Stimulated activated CD4-positive, alpha-beta T cell treated with anti-CD3 and anti-CD28 coated beads, Interleukin-1b, Interleukin-23, amount 100 ng/mL, for 4 hours (primary cell): ENCODE measurements at places on chromosomes 6 and 20.

DNA sequence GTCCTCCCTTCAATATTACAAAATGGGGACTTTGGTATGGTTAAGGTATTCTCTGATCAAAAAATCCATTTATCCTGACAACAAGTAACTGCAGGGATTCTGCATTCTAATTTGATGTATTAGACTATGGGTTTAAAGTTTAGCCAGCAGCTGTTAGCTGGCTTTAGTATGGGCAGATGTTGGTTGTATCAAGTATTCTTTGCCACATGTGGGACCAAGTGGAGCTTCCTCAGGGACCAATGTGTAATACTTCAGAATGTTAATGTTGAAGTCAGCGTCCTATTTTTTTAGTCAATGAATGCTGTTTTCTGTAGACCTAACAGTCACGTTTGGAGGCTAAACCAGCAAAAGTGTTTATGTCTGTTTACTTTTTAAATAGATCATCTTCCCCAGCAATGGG is 41.4 kb downstream of the MOXD1 start:
- DNase-seq: no peak

DNA sequence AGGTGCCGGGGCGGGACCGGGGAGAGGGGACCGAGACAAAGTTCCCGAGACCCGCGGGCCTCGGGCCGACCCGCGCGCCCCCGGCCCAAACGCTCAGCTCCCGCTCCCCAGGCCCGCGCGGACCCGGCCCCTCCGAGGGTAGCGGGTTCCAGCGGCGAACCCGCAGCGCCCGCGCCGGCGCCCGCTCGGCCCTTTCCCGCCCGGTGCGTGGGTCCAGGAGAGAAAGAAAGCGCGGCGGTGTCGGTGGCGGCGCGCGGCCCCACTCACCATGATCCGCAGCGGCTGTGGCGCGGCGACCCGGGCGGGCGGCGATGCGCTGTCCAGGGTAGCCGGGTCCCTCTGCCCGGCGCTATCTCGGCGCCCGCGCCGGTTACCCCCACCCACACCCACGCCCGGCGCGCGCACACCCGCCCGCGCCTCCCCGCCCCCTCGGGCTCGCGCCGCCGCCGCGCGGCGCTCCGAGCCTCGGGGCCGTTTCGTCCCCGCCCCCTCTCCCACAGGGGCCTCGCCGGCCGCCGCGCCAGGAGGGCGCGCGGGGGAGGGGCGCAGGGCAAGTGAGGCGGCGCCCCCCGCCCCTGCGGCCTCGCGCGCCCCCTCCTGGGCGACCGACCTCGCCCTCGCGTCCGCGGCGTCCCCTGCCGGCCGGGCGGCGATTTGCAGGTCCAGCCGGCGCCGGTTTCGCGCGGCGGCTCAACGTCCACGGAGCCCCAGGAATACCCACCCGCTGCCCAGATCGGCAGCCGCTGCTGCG is at the start of gene ELOVL2:
ELOVL2 (minus strand) TSS at position 345 of the 751 bp plus-strand sequence; CDS start at position 270, 75 bp downstream.
- DNase-seq: no peak

GRCh38 chr6:162109480-162110050 is 618.0 kb downstream of the PRKN start:
- no peak for DNase-seq

GRCh38 chr6:112501705-112502104 is 154.6 kb downstream of the RFPL4B start:
- no peak for DNase-seq

DNA sequence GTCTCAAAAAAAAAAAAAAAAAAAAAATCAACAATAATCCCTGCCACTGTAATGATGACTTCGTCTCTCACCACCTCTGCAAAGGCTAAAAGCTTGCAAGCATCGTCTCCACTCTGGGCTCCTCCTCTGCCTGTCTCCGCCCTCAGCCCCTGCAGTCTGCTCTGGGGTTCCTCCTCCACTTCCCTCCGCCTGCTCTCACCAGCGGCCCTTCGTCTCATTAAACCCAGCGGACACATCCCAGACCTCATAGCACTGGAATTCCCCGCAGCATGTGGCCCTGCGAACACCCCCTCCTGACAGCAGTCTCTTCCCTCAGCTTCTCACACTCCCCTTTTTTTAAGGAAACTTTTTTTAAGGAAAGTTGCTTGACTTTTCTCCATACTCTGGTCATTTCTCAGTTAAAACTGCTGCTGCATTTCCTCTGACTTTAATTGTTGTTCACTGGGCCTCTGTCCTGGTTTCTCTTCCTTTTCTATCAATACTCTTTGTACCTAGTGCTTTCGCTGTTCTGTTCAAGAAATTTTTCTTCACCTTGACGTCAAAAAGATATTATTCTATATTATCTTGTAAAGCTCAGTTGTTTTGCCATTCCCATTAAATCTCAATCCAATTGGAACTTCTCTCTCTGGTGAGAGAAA is 70.9 kb upstream of the PLEKHG1 start:
- no peak for DNase-seq

DNA sequence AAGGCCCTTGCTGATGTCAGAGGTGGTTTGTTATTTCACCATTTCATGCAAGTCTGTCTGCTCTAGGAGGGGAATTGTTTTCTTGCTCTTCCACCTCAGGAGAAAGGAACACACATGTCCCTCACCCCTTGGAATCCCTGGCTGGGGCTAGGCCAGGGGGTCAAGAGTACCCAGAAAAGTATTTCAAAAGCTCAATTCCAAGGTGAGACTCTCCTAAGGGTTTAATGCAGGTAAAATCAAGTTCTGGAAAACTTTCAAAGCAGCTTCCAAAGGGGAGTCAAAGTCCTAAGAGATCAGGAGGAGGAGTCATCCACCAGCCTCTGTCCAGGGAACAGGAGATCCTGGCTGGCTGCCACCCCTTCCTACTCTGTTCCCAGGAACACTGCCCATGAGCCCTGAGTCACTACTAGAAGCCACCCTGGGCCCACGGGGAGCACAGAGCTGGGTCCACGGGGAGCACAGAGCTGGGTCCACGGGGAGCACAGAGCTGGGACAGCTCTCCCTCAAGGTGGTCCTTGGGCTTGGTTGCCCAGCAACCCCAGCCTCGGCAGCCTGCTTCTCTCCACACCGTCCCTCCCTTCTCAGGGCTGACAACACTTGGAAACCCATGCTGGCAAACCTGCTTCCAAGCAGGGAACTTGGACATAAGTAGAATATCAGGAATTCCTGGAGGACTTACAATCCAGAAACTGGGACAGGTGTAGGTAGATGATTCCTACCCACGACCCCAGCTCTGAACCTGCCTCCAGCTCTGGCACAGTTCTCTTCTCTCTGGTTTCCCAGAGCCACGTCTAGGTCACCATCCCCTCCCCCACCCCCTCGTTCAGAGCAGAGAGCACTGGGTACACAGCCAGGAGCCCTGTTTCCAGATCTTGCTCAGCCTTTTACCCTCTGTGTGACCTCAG is 35.3 kb upstream of the CDKN1A start:
- no peak for DNase-seq

- DNase-seq: no peak
Measured at GRCh38 chr20:49415668-49416044, 66.8 kb downstream of the KCNB1 start.

GRCh38 chr6:74939151-74939708 is 266.6 kb downstream of the COL12A1 start:
- no peak for DNase-seq

DNA sequence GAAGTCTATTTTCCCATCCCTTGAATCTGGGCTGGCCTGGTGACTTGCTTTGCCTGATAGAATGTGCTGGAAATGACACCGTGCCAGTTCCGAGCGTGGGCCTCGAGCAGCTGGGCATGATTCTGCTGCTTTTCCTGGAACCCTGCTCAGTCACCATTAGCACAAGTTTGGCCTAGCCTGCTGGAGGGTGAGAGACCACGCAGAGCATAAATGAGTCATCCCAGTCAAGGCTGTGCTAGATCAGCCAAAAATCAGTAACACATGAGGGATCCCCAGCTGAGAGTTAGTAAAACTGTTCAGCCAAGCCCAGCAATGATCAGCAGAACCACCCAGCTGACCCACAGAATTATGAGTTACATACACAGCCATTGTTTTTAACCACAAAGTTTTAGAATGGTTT is 74.8 kb upstream of the TOP1 start:
- DNase-seq: no peak

- no peak for DNase-seq
Measured at GRCh38 chr6:123681957-123682462, 45.3 kb upstream of the TRDN start.

DNA sequence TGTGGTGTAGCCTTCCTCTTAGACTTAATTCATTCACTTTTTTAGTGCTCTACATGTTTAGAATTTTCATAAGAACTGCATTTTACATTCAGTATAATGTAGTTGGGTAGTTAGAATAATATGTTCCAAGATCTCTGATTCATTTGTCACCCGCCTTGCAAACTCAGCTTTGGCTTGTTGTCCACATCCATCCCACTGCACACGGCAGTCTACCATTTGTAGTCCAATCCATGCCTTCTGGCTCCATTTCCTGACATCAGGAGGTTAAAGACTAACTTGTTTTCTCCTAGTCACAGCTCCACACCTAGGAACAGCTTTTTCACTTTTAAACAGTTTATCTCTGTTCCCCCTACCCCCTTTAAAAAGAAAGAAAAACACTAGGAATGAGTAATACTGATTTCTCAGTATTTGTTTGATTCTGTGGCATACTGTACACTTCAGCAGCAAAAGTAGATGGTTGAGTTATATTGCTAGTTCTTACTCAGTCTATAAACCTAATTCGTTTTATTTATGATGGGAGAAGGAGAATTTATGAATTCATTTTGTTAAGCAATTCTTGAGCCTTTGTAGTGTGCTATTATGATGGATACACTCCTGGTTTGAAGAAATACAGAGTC is 180.9 kb downstream of the ARID1B start:
- DNase-seq: no peak

DNA sequence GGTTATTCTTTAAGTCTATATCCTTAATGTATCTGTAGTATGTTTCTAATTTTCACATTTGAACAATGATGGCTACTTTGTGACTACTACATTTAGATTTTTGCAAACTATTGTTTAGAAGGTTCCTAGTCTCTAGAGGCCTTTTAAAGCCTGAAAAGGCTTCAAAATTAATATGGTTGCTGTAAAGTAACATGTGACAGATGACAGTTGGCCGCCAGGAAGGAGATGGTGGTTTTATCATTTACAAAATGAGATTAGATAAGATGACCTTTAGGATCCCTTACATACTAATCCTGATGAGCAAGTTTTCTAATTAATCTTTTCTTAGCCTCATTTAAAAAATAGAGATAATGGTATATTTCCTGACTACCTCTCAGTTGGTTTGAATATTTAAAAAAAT is 18.8 kb downstream of the SCAF8 start:
- DNase-seq: no peak

DNA sequence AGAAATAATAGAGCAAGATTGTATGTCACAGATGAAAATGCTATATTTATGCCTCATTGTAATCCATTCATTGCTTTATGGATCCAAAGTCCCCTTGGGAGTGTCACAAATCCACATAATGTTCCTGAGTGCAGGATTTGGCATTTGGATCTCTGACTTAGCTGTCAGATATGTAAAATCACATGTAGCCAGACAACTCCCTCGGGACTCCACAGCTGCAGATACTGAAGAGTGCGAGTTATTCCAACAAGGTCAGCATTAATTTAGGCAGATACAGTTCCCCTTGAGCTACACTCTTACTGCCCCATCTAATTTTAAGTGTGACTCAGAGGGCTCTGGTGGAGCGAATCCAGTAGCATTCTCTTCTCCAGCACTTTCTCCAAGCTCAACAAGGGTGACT is 433.2 kb downstream of the CD83 start:
- no peak for DNase-seq

DNA sequence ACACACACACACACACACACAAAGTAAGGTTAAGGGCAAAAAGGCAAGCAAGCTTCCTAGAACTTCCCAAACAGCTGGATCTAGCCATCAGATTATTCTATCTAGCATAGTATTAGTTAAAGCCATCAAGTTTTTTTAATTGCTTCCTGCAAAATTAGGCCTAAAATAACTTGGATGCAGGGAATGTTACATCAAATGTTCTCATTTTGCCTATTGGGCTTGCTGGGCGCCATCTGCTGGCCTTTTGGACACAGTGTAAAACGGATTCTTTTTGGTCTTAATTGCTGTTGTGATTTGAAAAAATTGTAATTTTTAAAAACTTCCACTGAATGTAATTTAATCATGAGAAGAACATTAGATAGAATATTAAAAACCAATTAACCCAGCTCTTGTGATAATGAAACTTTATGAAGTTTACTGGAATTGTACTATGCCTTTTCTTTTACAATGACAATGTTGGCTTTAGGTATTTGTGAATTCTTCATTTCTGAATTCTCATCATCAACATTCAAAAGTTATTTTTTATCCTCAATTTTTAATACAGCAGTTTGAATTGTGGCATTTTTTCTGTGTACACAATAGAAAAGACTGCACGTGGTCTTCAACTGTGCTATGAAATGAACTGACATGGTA is 6.8 kb downstream of the MKKS start:
- DNase-seq: peak; percentile 31

DNA sequence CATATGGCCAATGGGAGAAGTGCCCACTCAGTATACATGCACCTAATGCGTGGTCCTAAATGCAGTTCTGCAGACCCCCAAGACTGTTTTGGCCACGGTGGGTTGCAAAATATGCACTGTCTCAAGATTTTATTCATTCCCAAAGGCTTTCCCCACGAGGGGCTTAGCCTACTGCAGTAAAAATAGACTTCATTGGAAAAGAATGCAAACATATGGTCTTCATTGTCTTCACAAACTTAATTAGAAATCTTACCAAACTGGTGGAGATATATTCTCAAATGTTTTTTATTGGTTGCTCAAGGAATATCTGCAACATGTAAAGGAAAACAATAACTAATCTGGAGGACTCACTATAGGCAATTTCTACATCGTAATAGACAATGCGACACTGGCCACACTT is 31.6 kb upstream of the PRL start:
- no peak for DNase-seq

- DNase-seq: no peak
Measured at GRCh38 chr6:150492507-150492906, 107.2 kb upstream of the PLEKHG1 start.
